ENCODE measurements at places on chromosomes 7 and 10.

DNA sequence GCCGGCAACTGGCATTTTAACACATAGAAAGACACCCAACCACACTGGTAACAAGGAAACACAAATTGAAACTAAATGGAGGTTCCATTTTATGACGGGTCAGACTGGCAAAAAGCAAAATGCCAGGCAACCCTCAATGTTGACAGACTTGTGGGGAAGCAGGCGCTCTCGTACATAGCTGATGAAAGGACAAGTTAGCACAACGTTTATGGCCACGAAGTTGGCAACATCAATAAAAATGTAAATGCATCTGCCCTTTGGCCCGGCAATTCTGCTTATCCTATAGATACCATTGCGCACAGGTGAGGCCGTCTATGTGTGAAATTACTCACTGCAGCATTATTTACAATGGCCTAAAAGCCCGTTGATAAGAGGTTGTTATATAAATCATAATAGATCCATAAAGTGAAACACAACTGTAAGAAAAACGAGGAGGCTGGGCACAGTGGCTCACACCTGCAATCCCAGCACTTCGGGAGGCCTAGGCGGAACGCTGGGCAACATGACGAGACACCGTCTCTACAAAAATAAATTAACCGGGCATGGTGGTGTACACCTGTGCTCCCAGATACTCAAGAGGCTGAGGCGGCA, 39.8 kb downstream of the FOXL3 start:
- no peak for DNase-seq

- DNase-seq = peak; percentile 91
Measured at GRCh38 chr10:125160856-125161706, 718 bp upstream of the CTBP2 start.

GRCh38 chr7:134422638-134423037, 36.3 kb downstream of the AKR1B1 start:
- DNase-seq = no peak

DNA sequence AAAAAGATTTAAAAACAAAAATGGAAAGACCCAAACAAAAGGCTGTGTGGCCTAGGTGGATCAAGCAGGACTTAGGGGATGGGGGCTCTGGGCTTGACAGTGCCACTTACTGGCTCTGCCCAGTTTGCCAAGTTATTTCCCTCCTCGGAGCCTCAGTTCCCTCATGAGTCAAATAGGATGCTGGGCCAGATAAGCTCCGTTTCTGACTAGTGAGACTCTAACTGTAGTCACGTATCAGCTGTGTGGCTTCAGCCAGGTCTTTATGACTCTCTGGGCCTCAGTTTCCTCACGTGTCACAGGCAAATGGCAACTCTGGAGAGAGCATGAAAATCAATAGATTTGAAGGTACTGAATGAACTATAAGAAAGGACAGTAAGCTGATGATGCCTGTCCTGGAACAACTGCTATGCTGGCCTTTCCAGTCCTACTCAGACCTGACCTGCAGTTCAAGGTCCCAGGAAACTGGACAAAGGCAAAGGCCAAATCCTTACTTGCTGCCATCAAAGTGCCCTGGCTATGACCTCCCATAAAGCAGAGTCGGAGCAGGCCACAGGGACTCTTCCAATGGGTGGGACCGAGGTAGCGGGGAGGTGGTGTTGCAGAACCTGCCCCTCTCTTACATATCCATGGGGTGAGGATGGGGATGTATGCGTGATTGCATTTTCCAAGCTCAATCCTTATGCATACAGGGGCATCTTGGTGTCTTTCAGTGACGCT, 27.0 kb downstream of the FAM53B start:
- no peak for DNase-seq

DNA sequence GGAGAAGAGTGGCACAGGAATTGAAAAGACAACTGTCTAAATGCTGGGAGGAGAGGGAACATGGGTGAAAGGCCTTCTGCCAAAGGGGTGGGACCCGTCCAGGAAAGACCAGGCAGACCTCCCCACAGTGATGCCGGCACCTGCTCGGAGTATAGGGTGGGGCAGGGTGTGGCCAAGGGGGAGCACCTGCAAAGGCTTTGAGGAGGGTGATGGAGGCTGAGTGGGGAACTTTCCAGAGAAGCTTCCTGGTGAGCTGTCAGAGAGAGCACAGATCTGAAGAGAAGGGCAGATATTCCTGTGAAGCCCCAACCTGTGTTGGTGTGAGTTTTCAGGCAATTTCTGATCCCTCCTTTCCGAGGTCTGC, 263.4 kb upstream of the GRB10 start:
- no peak for DNase-seq

- no peak for DNase-seq
Measured at GRCh38 chr7:15042285-15043065, 139.9 kb upstream of the DGKB start.

DNA sequence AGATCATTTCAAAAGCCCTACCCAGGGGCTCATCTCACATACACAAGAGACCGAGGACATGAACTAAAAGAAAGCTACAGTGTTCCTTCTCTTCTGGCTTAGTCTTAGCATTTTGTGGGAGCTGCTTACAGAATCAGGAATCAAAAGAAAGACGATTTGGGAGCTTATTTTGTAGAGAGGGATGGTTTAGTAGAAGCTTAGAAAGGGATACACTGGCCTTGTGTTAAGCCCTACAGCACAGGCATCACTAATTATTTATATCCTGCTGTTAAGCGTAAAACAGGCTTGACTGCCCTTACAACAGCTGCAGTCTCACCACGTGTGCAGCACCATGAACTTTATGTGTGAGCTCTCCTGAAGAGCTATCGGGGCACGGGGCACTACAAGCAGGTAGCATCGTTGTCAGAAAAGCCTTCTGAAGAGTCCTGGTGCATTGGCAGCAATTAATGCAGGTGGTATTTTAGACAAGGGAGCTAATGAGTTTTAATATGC, 798.3 kb downstream of the NXPH1 start:
- no peak for DNase-seq

DNA sequence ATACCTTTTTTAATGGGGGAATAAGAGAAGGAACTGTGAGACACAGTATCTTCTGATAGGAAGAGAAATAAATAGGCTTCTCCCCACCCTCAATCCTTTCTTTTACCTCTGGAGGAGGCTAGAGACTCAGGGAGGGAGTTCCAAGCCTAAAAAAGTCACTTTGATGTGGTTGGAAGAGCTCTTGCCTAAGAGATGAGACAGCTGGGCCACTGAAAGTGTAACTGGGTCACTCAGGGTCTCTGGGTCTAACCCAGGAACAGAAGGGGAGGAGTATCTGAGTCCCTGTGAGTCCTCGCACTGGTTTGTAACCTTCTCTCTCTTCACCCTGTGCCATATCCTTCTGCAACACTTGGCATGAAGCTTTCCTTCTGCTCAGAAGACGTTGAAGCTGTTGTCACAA, 222.9 kb upstream of the AGK start:
- DNase-seq = no peak

DNA sequence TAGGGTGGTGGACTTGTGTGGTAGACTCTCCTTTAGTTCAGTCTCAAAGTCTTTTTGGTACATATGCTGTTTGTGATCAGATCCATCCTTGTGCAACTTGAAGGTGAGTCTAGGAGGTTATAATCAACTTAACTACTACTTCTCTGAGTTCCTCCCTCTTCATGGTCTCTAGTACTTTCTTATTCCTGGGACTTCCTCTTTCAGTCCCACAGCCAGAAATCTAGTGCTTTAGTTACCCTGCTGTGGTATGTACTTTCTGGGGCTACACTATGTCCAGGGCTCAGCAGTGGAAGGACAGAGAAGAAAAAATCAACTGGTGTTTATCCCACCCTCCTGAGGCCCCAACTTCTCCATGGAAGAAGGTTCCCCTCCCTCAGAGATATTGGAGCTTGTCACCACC, 19.4 kb upstream of the ATAD1 start:
- DNase-seq = no peak

- no peak for DNase-seq
Measured at GRCh38 chr10:114603948-114604347, 54.1 kb downstream of the ABLIM1 start.

DNA sequence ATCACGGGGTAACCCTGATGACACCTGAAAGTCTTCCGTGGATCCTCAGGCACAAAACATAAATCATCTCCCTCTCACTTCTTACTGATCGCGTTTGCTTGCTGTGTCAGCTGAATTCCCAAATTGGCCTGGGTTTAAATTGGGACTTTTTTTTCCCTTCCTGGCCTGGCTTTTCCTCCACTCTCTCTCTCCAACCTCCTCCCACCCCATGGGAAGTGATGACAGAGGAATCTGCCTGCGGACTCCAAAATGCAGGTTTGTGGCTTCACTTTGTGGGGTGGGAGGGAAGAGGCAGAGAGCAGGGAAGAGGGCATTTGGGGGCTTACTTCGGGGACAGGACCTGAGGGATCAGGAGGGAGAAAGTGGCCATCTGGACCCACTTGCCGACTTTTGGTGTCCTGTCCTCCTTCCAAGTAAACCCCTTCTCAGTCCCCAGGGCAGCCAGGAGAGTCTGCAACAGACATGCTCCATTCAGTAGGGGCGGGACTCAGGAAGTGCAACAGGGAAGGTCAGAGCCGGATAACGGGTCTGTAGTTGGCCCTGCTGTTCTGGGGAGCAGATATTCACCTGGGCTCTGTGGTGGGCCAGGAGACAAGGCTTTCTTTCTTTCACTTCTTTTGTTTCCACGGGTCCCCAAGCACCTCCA, 172.7 kb downstream of the PLXNA4 start:
- DNase-seq = no peak

GRCh38 chr7:132742189-132742612, 165.9 kb upstream of the PLXNA4 start:
- DNase-seq = peak; percentile 85

- no peak for DNase-seq
Measured at GRCh38 chr10:3820255-3820654, 35.2 kb upstream of the KLF6 start.

GRCh38 chr7:100765250-100765649, 31.9 kb downstream of the ZAN start:
- DNase-seq = no peak

DNA sequence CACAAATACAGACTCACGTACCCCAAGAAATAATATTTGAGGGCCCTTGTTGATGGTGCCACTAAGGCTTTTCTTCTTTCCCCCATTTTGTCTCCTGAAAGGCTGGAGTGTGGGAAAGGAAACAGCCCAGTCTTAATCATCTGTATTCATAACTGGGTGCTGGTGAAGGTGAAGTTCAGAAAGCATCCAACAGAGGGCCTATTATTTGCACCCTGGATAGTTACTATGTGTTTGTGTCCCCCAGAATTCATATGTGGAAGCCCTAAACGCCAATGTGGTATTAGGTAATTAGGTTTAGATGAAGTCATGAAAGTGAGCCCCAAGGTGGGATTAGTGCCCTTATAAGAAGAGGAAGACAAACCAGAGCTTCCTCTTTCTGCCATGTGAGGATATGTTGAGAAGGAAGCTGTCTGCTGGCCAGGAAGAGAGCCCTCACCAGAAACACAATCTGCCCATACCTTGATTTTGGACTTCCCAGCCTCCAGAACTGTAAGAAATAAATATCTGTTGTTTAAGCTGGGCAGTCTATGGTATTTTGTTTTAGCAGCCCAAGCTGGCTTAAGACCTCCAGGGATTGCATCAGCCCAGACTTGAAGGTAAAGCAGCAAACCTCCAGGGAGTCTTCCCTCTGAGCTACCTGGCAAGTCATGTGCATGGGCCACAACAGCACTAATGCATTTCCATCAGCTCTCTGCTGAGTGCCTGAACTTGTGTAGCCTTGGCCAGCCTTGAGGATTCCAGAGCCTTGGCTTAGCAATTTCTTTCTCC, 90.0 kb upstream of the ADRB1 start:
- DNase-seq = no peak

DNA sequence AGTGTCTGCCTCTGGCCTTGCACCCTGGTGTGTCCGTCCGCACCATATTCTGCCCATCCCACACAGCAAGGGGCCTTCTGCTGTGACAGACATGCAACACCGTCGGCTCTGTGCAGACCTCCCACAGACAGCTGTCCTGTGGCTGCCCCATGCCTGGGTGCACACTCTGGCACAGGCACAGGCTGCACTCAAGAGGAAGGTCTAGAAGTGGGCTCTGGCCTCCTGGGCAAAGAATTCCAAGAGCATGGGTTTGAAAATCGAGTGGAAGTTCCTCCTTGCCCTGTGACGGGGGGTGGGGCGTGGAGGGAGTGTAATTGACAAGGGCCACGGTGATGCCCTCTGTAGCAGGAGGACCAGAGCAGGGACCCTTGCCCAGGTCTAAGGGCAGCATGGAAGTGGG, 4.3 kb upstream of the LOXL4 start:
- DNase-seq = no peak

DNA sequence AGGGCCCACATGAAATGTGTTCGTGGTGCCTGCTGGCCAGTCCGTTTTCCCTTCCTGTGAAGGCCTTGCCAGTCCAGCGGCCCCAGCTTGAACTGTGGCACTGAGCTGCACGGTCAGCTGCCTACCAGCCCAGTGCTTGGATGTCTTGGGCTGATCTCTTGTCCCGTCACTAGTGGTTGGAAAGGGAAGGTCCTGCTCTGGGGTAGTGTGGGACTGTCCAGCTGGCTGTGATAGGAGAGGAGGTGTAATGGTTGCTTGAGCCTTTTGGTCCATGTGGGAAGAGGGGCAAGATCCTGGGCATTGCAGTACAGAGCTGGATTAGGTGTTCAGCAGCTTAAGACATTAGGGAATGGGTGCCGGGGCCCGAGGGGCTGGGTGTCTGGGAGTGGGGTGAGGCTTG, 15.0 kb downstream of the BUD23 start:
- no peak for DNase-seq

DNA sequence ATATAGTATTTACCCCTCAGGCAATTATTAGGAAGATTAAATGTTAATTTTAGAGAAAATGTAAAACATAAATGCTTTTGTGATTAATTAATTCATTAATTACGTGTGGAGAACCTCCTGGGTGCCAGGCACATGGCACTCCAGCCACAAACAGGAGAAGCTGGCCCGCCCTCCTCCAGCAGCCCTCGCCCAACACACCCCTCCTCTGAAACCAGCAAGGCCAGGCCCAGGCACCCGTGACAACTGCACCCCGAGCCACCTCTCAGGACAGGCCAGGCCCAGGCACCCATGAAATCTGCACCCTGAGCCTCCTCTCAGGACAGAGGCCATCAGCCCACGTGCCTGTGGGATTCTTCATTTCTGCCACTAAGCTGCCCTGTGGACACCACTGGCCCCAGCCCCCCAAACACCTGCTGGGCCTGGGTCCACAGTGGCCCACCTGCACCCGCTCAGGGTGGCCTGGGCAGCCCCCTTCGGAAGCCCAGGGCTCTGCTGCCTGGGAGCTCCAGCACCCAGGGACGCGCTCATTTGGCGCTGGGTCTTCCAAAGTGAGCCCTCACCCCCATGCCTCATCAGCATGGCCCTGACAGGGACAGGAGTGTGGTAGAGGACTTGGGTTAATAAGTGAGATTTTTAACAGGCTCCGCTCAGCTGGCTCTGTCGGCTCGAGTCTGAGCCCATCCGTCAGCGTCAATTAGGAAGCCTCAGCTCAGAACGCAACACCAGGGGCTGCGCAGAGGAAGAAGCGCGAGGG, 482.1 kb downstream of the DNAJB6 start:
- no peak for DNase-seq

GRCh38 chr10:188546-188945, 53.3 kb downstream of the ZMYND11 start:
- peak; percentile 21 for DNase-seq
